Activated T-cell treated with anti-CD3 and anti-CD28 coated beads, Interleukin-2, amount 50 U/mL, for 72 hours (primary cell): ENCODE measurements at places on chromosomes 1 and 21.

GRCh38 chr1:214360525-214361164 lies 79.7 kb downstream of the SMYD2 start:
- no peak for DNase-seq

DNA sequence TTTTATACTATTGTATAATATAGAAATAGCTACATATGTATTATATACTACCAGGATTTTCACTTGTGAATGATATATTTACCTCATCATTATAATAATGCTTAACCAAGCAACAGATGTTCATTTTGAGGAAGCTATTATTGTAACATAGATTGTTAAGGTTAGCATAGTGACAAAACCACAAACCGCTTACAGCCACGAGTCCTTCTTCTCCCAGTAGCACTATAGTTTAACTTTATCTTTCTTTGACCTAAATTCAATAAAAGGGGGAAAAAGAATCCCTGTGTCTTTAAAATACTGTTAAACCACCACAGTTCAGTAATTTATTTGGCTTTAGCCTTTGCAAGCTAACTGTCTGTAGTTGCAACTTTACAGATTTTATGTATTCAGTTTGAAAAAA lies 1039.4 kb upstream of the B3GALT2 start:
- DNase-seq: no peak

GRCh38 chr1:94027721-94028515 lies 93.0 kb downstream of the ABCA4 start:
- no peak for DNase-seq

- no peak for DNase-seq
Measured at GRCh38 chr1:240501115-240501514, 110.8 kb downstream of the GREM2 start.

DNA sequence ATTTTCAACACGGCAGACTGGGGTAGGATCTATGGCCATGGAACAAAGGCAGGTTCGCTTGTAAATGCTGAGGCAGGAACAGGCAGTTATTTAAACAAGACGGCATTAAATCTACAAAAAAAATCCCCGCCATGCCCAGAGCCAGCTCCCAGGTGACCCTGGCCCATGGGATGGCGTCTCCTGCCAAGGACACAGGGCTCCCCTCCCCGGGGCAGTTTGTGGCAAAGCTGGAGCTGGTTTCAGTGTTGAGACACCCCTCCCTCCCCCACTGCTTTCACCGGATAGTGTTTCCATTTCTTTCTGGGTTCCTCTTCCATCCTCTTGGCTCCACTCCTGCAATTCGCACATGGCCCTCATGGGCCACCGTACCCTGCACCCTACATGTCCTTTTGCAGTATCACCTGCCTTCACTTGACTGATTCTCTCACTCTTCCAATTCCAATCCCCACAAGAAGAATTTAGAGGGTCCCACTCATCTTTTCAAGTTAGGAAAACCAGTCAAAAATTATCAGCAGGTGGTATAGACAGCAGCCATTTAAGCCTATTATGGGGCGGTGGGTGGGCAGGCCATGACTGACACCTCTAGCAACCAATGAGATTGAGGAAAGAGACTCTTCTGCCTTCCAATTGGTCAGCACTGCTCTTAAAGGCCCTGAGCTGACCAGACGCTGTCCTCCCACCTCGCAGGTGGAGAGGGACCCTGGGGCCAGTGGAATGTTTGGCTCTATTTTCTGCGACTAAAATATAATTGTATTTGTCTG lies 52.0 kb downstream of the OLIG1 start:
- no peak for DNase-seq

GRCh38 chr1:183416850-183417771 lies 1.1 kb downstream of the NMNAT2 start:
- DNase-seq: peak; percentile 41

DNA sequence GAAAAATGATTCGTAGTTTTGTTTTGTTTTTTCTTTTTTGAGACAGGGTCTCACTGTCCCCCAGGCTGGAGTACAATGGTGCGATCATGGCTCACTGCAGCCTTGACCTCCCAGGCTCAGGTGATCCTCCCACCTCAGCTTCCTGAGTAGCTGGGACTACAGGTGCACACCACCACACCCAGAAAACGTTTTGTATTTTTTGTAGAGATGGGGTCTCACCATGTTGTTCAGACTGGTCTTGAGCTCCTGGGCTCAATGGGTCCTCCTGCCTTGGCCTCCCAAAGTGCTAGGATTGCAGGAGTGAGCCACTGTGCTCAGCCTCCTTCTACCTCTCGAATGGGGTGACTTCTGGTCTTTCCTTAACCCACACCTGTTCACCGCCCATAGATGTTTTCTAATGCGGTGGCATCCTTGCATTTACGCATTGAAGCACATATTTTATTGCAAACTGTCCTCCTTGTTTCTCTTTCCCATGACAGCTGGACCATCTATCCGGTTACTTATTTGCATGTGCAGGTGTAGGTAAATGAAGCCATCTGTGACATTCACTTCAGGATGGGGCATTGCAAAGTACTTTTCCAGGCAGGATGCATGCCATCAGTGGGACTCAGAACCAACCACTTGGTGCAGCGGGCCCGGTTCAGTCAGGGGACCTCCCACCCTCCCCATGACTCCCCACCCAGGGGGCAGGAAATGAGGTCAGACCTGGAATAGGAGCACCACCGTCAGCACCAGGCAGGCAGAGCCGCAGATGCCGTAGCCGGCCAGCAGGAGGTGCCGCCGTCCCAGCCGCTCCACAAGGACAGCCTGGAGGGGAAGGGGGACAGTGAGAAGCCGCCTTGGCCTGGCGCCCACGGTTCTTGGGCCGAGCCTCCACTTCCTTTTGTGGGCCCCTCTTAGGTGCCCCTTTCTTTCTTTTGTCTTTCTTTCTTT lies 16.5 kb downstream of the SLC2A7 start:
- DNase-seq: peak; percentile 36

DNA sequence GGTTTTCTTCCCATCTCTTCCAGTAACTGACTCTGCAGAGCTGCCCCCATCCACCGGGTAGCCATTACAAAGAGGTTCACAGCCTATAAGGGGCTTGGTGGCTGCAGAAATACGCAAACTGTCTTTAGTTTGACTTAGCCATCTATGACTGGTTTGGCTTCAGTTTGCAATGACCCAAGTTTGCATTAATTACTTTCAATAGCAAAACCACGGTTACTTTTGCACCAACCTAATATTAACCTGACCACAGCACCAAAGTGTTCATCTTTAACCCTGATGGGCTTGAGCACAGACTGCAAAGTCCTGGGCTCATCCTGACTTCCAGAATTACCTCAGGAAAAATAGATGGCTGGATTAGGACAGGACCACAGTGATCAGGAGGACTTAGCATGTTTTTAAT lies 2.2 kb upstream of the HAO2 start:
- no peak for DNase-seq

GRCh38 chr1:154192476-154192875 lies 576 bp upstream of the TPM3 start:
- no peak for DNase-seq

DNA sequence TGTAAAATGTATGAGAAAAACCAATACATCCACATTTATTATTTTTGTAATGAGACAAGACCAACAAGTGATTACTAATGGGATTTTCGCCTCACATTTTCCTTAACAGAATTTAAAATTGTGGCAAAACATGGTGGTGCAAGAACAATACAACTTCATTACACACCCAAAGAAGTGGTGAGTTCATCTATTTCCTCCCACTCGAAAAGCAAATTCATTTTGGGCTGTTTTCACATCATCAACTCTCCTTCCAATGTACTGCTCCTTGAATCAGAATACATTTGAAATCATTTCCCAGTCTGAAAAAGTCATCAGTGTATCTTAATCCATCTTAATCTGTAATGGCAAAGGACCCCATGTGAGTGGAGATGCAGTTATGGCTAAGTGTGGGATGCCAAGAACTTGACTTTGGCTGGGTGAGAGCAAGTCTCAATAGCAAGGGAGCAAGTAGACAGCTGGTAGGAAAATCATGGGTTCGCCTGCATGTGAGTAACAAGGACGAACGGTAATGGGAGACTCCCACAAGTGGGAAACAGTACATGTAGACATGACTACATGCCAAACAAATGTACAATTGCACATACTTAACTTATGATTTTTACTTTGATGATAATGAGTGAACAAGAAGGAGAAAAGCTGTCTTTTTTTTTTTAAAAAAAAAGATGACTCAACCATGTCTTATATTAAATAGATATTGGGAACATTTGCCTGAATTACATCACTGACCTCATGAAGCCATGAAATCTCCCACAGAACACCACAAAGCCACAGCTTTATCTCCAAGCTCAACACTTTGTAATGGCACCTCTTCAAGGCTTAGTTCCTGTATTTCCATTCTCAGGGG lies 46.0 kb downstream of the RUNX1 start:
- DNase-seq: no peak

- DNase-seq: no peak
Measured at GRCh38 chr1:53576381-53576801, 117.2 kb downstream of the DMRTB1 start.

DNA sequence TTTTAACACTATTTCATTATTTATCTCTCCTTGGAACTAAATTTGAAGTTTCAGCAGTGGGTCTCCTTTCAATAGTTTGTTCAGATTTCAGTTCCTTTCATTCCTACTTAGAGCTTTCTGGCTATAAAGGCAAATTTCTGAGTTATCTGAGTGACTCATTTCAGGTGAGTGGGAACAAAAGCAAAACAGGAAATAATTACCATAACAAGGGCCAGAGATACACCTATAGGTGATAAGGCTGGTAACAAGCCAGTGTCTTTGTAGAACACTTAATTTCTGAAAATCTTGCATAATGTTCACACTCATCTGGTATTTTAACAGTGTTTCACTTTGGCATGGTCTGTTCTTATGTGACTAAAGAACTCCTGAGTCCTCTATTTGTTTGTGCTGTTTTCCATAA lies 64.5 kb upstream of the PRRC2C start:
- DNase-seq: no peak

DNA sequence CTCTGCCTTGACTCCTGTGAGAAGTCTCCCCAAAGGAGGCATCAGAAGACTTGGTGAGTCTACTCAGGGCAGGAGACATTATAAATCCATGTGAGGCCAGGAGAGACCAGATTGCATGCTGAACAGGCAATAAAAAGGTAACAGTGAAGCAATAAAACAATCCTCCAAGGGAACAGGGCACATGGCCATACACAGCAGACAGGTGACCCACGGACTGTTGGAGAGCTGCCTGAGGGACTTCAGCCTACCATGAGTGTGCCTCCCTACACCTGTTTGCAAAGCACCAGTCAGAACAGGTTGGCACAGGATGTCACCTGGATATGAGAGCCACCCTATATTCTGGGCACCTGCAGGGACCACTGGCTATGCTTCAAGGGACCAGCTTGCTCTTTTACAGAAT lies 67.6 kb downstream of the MAB21L3 start:
- DNase-seq: no peak

DNA sequence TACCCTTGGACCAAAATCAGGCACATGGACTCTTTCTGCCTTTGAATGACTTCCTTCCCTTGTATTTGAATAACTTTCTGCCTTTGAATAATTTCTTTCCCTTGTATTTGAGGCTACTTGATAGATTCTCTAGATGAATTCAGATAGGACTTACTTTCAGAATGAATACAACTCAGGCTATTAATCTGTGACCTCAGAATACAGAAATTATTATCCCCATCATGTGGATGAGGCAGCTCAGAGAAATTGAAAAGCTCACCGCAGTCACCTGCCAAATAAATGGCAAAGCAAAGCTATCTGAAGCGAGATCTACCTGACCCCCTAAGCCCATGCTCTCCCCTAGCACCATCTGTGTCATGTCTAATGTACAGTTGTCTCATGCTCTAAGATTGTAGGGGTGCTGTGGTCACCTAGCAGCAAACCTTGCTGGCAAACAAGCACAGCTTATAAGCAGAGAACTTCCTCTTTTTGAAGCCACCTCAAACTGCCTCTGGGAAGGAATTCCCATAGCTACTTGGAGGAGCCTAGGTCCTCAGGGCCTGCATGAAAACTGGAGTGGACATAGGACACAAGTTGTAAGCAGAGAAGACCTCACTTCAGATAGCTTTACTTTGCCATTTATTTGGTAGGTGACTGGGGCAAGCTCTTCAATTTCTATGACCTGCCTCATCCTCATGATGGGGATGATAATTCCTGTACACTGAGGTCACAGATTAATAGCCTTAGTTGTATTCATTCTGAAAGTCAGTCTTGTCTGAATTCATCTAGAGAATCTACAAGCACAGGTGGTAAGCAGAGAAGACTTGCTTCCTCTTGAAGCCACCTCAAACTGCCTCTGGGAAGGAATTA lies 66.1 kb downstream of the FASLG start:
- DNase-seq: no peak

GRCh38 chr1:67429528-67430357 lies 459 bp downstream of the SERBP1 start:
- DNase-seq: peak; percentile 44

DNA sequence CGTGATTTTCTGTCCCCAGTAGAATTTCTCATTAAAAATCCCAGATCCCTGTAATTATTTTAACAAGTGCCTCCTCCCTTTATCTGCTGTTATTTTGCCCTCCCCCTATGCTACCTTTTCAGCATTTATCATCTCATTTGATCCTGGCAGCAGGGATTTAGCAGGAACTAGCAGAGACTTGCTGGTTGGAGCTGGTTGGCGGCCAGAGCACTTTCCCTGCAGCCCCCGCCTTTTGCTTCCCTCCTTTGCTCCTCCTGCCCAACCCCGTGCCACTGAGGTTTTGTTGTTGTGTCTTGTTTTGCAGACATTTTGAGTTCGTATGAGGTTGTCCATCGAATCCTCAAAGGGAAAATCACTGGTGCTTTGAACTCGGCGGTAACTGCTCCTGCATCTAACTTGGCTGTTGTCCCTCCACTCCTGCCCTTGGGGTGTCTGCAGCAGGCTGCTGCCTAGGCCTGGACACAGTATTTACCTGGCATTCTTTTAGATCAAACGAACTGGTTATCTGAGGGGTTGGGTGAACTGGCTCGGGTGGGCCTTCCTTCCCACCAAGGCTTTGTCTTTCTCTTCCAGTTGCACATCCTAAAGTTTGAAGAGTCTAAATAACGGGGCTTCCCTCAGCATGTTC lies 11.2 kb downstream of the UBE2Q1 start:
- no peak for DNase-seq

- no peak for DNase-seq
Measured at GRCh38 chr21:23496729-23497128, 2110.6 kb downstream of the MRPL39 start.

GRCh38 chr1:66413136-66413837 lies 120.7 kb upstream of the SGIP1 start:
- DNase-seq: no peak

- no peak for DNase-seq
Measured at GRCh38 chr21:28393279-28393678, 599.4 kb downstream of the LTN1 start.

GRCh38 chr1:160628799-160629263 lies 18.0 kb downstream of the SLAMF1 start:
- no peak for DNase-seq

DNA sequence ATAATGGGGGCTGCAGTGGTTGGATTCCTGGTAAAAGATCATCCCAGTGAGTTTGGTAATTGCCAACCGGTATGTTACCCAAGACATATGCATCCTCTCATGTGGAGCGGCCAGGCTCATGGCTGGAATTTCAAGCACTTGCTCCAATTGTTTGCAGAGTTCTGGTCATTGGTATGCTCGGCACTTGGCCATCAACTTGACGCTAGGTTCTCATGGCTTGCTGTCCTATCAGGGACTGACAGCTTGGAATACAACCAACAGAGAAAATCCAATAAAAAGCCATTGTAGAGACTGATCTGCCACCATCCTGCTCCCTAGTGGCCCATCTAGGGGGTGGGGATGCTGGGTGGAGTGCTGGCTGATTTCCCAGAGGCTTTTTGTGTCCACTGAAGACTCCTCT lies 120.9 kb downstream of the EDEM3 start:
- no peak for DNase-seq

- no peak for DNase-seq
Measured at GRCh38 chr1:28286111-28286510, 26.8 kb downstream of the SESN2 start.

GRCh38 chr1:201094832-201095231 lies 17.4 kb downstream of the CACNA1S start:
- no peak for DNase-seq
